ENCODE measurements at places on chromosomes 7 and 10.

DNA sequence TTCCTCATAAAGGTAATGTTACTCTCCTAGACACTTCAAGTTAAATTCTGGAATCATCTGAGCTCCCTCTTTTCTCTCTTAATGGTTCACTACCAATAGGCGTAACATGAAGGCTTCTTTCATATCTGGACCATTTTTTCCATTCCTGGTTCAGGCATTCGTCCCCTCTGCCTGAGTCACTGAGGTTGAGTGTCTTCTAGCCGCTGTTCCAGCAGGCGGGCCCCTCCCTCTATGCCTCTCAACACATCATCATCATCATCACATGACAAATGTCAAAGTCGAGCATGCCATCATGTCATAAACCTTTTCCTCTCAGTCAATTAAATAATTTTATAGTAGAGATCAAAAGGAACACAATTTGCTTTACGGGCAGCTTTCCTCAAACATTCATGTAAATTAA, 168.9 kb upstream of the ASAH2 start:
- no peak for DNase-seq

GRCh38 chr10:66167816-66168215, 758.0 kb upstream of the LRRTM3 start:
- DNase-seq = no peak

DNA sequence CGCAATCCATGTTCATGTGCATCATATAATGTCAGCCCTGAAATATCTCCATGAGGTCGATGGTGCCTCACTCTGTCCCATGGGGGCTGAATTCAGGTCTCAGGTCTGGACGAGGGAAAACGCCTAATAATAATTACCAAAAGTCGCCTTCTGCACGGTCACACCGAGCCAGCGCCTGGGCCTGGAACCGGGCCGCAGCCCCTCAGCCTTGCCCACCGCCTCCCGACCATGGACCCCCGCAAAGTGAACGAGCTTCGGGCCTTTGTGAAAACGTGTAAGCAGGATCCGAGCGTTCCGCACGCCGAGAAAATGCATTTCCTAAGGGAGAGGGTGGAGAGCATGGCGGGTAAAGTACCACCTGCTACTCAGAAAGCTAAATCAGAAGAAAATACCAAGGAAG, 18.8 kb upstream of the KLRG2 start:
- DNase-seq = no peak

DNA sequence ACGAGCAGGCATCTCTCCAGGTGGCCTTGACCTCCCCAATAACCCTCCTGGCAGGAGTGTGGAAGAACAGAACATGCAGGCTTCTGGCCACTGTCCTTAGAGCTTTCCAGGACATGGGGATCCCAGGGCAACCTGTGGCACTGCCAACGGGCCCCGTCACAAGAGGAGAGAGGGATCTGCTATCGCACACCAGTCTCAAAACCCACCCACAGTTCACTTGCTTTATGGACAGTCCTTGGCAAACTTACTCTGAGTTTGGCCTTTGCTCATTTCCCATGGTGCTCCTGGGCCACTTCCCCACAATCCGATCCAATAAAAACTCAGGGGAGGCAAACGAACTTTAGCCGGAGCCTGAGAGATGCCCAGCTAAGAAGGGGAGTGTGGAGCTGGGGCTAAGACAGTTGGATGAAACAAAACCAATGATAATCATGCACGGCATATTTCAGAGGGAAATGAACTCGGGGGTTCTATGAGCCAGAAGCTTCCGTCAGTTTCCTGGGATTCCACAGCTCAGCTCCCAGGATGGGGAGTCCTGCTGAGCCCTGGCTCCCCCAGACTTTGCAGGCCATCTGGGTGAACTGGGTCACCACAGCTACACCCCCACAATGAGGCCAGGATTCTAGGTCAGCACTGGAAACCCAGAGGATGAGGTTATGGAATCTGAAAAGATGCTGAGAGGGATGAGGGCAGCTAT, 158.4 kb downstream of the NEURL1 start:
- no peak for DNase-seq

DNA sequence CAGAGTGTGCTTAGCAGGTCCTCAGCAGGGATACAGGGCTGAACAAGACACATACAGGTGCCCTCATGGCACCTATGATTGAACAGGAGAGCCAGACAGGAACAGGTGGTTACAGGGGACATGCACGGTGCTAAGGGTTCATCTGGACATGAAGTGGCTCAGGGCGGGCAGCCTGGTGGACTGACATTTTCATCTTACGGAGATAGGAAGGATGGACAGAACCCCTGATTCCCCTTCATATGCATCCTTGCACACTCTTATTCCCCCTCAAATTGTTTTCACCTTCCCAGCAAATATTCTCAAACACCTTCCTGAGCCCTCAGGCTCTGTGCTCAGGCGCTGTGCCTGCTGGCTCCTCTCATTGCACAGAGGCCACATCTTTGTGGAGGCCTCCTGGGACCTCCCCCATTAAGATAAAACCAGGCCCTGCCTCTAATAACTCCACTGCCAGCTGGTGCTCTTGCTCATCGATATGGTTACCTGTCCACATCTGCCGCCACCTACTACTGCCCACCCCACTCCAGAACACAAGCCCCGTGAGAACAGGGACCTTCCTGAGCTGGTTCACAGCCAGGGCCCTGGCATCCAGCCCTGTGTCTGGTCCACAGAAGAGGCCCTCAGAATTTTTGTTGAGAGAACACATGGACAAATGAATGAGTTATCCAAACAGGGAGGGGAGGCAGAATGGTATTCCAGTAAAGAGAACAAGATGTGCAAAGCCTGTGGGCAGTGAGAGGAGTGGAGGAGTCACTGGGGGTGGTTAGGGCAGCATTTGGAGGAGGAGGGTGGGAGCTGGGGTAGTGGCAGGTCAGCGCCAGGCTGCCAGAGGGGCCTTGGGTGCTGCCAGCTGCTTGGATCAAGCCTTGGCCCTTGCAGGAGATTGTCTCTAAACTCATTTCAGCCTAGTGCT, 68.9 kb upstream of the AQP1 start:
- peak; percentile 23 for DNase-seq

DNA sequence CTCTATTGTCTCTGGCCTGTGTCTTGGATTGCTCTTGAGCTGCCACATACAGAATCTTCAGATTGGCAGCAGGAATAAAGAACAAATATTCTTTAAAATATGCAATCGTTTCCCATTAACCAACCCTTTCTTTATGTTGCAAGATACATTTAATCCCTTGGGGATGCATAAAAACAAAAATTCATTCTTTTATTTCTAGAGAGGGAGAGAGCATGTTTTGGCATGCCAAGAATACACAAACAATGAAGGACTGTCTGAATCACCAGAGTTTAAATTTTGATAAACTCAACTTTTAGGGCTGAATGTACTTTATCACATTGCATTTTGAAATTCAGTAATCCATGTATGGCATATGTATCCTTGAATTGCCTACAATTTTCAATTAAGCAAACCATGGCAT, 154.3 kb upstream of the SEMA3D start:
- DNase-seq = no peak

DNA sequence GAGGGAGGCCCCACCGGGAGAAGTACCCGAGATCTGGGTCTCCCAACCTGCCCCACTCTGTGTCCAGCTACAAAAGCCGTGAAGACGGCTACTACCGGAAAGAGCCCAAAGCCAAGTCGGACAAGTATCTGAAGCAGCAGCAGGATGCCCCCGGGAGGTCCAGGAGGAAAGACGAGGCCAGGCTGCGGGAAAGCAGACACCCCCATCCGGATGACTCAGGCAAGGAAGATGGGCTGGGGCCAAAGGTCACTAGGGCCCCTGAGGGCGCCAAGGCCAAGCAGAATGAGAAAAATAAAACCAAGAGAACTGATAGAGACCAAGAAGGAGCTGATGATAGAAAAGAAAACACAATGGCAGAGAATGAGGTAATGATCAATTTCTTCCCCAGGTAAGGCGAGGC, 59.1 kb upstream of the PDCD4 start:
- no peak for DNase-seq

GRCh38 chr7:138000081-138000701, 1.7 kb downstream of the CREB3L2 start:
- peak; percentile 95 for DNase-seq

- no peak for DNase-seq
Measured at GRCh38 chr7:23410446-23411183, 59.7 kb downstream of the IGF2BP3 start.

GRCh38 chr7:13262929-13263530, 575.6 kb downstream of the ARL4A start:
- peak; percentile 63 for DNase-seq

- DNase-seq = no peak
Measured at GRCh38 chr7:150722431-150722931, 6.1 kb downstream of the GIMAP1 start.

GRCh38 chr10:116848032-116848943, 1.0 kb upstream of the ENO4 start:
- peak; percentile 26 for DNase-seq

DNA sequence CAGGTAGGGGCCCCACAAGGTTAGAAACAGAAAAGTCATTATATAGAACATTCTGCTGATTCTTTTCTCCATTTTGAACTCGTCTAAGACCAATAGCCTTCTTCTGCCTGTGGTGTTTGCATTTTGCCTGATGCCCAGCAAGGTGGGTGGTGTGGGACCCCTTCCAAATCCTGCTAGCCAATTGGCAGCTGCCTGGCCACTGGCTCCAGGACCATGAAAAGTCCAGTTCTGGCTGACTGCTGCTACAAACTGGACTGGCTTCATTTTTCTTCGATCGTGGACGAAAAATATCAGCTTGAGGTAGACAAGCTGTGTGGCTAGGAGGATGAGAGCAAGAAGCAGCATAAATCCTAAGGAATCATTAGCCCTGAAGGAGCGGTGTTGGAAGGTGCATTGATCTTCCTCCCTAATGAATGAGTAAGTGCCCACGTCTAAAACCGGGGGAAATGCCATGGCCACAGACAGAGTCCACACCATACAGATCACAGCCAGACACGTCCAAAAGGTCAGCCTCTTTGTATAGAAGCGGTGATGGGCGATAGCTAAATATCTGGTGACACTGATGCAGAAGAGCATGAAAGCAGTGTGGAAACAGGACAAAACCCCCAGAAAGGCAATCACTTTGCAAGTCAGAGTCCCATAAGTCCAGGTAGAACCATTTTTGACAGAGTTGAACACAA, 2.7 kb downstream of the GPR85 start:
- DNase-seq = no peak

DNA sequence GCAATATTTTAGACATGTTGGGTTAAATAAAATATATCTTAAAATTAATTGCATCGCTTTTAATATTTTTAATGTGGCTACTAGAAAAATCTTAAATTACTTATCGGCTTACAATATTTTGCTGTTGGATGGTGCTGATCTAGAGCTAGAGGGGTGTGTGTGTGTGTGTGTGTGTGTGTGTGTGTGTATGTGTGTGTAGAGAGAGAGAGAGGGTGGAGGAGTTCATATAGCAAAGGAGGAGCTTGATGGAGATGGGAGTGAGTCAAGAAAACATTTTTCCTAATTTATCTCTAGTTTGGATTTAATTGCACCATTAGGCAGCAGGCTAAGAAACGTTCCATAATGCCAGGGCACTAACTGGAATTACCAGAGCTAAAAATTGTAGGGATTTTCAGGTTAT, 10.4 kb upstream of the SLC25A13 start:
- DNase-seq = no peak

- no peak for DNase-seq
Measured at GRCh38 chr10:121553511-121554264, 44.6 kb downstream of the FGFR2 start.

- no peak for DNase-seq
Measured at GRCh38 chr10:125007436-125007835, 65.5 kb downstream of the ZRANB1 start.

DNA sequence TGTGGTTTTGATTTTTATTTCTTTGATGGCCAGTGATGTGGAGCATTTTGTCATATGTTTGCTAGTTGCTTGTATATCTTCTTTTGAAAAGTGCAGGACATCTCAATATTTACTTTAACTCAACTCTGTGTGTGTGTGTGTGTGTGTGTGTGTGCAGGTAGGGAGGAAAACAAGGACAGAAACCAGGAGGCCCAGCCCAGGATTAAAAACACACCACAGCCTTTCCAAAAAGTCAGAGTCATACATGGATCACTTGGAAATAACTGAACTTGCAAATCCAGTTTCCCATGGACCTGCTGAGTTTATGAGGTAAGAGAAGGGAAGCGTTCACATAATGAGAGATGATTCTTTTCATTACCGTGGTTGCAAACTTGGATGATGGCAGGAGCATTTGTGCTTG, 189.9 kb upstream of the LYZL1 start:
- DNase-seq = no peak

All from GM23248 (cell line).